Smooth muscle cell of the brain vasculature (primary cell): ENCODE measurements at places on chromosomes 16 and 17.

GRCh38 chr16:23407436-23408127 lies 45.4 kb downstream of the COG7 start:
- DNase-seq = no peak

- DNase-seq = no peak
These were observed 56.3 kb downstream of the CREBBP start for GRCh38 chr16:3824121-3824795.

DNA sequence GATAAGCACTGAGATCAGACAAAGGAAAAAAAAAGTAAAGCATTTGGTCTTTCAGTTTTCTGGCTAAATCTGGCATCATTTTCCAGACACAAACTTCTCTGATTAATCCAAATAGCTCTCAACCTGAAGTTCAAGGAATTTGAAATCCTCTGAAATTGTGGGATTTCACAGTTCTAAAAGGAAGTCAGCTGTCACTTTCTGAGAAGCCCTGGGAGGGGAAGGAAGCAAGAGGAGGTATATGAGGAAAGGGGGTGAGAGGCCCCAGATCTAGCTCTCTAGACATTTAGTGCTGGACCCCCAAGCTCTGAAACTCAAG lies 17.5 kb upstream of the HOXB9 start:
- no peak for DNase-seq

- peak; percentile 53 for DNase-seq
These were observed 118.1 kb downstream of the STXBP4 start for GRCh38 chr17:55086635-55087058.

DNA sequence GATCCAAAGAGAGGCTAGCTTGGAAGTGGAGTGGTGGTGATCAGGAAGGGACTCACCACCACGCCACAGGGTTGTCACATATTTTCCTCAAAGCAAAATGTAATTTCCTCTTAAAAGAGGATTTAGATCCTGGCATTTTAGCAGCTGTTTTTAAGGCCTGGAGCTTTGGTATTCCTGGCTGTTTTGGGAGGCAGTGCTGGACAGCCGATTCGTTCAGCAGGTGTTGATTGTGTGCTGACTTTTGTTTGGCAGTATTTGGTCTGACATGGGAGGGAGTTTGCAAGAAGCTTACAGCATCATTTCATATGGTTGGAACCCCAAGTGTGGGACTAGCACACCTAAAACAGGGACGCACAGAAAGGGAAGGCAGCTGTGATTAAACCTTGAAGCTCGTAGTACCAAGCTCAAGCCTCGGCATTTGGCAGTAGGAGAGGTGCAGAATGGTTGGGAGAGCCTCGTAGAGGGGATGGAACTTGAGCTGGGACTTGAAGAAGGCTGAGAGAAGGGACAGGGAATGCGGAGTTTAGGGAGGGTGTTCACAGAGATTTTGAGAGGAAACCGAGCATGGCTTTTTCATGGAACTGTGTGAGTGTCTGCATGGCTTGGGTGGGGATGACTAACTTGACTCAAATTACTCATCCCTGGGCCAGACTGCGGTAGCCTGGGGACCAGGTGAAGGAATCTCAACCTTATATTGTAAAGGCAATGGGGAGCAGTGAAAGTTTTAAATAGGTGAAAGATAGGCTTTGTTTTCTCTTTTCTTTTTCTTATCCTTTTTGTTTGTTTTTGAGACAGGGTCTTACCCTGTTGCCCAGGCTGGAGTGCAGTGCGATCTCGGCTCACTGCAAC lies 52.3 kb downstream of the RPTOR start:
- DNase-seq = no peak

GRCh38 chr16:70430667-70431536 lies 8.0 kb downstream of the ST3GAL2 start:
- no peak for DNase-seq

DNA sequence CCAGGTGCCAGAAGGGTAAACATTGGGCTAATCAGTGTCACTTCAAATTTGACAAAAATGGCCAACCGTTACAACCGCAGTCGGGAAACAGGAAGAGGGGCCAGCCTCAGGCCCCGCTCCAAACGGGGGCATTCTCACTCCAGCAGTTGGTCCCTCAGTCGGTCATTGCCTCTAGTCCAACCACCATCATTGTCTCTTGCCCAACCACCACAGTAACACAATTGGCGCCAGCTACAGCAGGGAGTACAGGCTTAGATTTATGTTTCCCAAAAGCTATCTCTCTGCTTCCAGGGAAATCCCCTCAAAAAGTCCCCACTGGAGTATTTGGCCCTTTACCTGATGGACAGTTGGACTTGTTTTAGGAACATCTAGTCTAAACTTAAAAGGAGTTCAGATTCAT lies 20.3 kb downstream of the ALOX15B start:
- no peak for DNase-seq

DNA sequence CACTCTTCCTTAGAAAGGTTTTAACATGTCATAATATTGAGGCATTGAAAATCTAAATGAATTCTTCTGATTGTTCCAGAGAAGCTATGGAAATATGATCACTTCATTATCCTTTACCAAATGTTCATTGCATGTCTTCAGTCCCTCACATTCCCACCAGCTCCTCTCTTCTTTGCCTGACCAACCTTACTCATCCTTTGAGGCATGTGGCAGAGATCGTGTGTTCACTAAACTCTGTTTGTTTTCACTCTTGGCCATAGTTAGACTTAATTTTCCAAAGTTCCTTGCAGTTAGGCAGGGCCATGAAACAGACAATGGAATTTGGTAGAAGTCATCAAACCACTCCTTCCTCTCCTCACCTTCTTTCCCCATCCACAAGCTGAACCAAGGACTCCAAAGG lies 266.5 kb upstream of the HSBP1 start:
- DNase-seq = no peak

- no peak for DNase-seq
These were observed 218.0 kb upstream of the CNTNAP4 start for GRCh38 chr16:76059186-76059585.

DNA sequence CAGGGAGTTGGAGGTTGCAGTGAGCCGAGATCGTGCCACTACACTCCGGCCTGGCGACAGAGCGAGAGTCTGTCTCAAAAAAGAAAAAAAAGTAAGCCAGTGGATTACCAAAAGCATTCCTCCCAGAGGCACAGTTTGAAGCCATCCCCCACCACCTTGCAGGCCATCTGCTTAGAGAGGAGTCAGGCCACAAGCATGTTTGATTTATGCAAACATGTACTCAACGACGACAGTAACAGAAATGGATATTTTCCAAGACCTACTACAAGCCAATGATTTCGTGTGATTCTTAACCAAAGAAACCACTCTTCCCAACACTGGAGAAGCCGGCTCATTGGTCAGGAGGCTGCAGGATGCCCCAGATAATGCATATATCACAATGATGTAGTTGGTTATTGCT lies 34.8 kb downstream of the MYH13 start:
- DNase-seq = no peak

DNA sequence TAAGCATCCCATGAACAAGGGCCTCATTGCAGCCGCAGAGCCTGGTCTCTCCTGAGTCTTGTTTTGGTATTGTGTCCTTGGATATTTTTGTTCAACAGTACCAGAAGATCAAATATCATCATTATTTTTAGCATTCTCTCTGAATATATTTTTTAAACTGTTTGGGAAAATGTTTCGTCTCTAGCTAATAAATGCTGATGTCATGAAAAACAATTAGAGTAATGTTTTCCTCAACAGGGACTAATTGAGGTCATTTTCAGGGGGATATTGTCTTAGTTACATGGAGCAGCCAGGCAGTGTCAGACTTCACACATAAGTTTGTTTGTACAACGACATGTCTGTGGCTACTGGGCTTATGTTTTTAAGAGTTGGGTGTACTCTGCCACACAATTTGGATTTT lies 805.3 kb upstream of the SOX9 start:
- no peak for DNase-seq

GRCh38 chr17:75634754-75635609 lies 1.7 kb downstream of the SMIM5 start:
- no peak for DNase-seq

DNA sequence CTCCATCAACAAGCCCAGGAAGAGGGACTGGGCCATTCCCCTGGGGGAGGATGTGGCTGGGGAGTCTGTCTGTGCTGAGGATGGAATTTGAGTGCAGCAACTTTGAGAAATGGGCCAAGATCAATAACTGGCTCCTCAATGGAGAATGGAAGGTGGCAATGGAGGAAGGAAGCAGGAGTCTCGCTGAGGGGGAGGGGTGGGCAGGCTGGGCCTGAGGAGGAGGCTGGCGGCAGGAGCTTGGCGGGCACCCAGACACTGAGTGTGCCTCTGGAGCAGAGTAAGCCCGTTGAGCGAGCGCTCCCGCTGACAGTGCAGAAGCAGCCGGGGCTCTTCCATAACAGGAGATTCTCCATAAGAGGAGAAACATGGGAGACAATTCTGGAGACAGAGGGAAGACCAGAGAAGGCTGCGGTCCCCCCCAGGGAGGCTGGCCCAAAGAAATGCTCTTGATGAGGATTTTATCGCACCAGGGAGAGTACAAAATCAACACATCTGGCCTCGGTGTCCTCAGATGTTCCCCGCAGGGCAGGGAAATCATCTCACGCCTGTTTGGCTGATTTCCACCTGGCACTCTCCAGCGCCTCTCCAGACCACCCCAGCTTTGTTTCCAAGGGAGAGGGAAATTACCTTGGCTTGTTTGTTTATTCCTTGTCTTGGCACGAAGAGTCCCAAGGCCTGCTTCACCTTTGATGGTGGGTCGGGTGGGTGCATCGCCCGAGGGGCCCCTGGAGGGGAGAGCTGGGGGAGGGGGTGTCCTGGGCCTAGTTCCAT lies 2.8 kb upstream of the MMP15 start:
- peak; percentile 45 for DNase-seq

- no peak for DNase-seq
These were observed 28.9 kb upstream of the CCL2 start for GRCh38 chr17:34226011-34226743.

GRCh38 chr16:69105501-69106361 lies at the start of gene HAS3:
HAS3 (plus strand) TSS chr16:69105653; CDS start chr16:69109396, 3,743 bp downstream.
- no peak for DNase-seq

DNA sequence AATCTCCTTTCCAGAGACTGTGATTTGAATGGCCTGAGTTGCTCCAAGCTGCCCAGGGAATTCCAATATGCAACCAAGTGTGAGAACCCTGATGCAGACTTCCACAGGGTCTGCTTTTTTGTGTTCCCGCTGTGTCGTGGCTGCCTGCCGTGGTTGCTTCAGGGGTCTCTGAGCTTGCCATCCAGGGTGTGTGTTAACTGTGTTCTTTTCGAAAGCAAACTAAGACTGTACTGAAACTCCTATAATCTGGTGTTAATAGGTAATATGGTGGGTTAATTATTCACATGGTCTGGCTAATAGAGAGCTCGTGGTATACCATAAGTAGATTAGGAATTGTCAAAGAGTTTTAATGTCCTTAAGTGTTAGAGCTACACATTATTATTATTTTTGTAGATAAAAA lies 20.7 kb downstream of the UBN1 start:
- no peak for DNase-seq

GRCh38 chr17:72710834-72711233 lies 381.7 kb downstream of the SLC39A11 start:
- no peak for DNase-seq

DNA sequence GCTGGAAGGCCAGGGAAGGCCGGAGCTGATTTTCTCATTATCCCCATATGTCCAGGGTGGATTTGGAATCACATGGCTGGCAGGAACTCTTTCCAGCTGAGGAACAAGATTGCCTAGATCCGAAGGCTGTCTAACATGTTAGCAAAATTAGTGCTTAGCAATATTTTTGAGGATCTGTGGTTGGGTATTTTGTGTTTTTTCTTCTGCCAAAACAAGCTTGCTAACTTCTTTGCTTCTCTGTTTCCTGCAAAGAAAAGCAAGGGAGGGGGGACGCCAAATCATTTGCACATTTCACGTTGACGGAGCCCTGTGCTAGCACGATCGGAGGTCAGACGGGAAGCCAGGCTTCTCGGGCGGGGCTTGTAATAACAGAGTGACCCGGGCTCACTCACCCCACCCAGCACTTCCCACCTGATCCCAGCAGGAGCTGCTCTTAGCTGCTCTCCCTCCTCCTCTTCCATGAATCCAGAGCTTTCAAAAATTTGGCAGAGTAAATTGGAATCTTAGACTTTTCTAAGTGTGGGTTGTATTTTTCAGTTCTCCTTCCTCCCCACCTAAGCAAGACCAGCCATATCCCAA lies 33.3 kb upstream of the FOXF1 start:
- no peak for DNase-seq

DNA sequence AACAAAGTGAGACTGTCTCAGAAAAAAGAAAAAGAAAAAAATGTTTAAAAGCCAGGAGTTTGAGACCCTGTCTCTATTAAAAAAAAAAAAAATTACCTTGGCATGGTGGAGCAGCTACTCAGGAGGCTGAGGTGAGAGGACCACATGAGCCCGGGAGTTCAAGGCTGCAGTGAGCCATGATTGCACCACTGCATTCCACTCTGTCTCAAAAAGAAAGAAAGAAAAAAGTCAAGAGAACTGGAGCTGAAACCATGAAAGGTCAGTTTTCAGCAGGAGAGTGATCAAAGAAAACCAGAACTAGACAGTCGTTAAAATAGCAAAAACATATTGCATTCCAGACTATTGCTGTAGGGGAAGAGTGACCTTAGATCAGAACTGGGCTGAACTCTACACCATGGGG lies 8.8 kb downstream of the QPRT start:
- no peak for DNase-seq

DNA sequence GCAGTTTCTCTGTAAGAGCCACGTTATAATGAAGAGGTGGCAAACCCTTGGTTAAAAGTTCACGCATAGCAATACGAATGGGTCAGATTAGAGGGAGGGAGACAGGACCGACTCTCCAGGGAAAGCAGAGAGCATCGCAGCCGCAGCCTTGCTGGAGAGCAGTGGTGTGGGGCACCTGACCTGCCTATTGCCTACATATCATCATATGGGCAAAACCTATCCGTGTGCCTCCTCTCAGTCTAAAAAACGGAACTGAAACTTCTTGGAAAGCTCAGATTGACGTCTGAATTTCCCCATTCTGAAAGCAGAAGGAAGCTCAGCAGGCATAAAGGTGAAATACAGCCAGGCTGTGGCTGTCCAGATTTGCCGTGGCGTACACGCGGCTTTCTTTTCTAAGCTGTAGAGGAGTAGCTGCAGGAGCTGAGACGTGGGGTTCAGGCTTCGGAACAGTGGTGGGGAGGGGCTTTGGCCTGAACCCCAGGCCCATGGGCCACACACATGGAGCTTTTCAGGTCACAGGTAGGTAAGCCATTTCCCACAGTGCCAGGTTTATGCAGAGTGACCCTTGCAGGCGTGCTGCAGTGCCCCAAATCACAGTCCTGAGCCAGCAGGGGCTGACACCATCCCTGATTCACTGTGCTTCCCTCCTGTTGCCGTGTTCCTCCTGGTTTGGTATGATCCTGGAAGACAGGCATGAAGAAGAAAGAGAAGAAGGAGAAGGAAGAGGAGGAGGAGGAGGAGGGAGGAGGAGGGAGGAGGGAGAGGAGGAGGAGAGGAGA lies 41.6 kb upstream of the TNRC6C start:
- DNase-seq = no peak
